ENCODE measurements at places on chromosomes 7 and 10.

DNA sequence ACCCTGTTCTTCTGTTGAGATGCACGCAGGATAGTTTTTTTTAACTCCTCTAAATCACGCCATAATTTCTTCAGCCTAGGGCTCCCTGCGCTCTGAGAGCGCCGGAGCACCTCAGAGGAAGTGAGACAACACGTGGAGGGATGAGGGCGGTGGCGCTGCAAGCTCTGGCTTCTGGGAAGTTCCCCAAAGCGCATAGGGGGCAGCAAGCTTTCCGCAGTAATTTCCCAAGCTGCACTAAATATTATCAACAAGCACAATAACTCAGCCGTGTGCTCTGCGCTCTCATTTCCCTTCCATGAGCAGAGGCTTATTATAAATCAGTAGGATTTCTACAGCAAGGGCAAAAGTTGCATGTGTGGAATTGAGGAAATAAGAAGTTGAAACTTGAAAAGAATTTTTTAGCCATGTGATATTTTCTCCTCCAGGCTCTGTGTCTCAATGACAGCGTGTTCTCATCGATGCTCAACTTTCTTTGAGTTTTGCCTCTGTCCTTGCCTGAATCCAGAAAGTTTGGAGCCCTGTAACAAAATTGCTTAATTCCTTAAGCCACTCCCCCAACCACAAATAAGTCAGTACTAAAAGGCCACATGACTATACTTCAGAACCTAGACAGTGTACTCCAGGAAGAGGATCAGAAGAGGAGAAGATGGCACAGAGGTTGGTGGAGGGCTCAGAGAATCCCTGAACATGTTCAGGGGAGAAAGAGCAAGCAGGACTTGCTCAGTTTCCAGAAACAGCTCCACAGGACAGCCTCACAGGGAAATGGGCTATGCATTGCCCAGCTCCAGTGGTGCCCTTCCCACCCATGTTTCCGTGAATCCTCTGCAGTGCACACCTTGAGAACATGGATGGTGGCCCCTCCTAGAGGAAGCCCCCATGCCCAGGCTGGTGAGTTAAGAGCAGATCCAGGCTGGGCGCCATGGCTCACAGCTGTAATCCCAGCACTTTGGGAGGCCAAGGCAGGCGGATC lies 221.5 kb upstream of the GHITM start:
- DNase-seq: no peak

DNA sequence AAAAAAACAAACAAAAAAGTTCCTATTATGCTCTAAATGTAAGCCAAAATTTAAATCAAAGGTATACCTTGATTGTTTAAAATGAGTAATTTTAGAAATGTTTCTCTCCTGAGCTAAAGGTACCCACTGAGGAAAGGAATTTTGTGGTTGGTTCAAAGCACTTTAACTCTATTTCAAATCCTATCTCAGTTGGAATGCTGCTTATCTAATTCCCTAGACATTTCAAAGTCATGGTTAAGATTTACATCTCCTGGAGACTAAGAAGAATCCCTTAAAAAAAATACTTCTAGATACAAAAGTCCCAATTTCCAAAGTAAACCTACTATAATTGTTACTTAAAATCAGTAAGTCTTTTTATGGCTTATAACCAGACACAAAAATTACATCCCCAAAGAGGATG lies 830.7 kb downstream of the GRID1 start:
- no peak for DNase-seq

GRCh38 chr10:557792-558328 lies 131.6 kb downstream of the DIP2C start:
- no peak for DNase-seq

GRCh38 chr7:135509589-135509838 lies 388 bp downstream of the CNOT4 start:
- no peak for DNase-seq

GRCh38 chr7:5345171-5345570 lies 62.4 kb downstream of the SLC29A4 start:
- DNase-seq: no peak

DNA sequence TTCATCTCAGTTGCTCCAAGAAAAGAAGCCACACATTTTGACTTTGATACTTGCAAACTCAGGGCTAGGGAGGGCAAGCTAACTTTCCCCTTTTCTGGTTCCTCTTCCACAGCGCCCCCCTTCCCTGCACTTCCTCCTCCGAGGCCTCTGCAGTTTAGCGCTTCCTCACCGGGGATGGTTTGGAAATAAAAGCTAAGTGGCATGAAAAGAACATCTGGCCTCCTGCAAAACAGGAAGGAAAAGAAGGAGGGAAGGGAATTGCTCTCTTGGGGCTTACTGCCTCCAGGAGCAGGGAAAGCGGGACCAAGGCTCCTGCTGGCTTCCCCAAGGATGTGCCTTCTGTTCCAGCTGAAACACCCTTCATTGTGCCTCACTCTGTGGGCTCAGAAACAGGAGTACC lies 42.3 kb downstream of the PRKCQ start:
- no peak for DNase-seq

Data from GM04503 (cell line).